Hematopoietic multipotent progenitor cell treated with erythropoietin and hydrocortisone succinate and interleukin-3 and kit ligand, for 8 days (in vitro differentiated cells): ENCODE measurements at places on chromosomes 5 and 9.

- DNase-seq, result no peak
Measured at GRCh38 chr9:116336133-116336862, 182.7 kb downstream of the PAPPA start.

GRCh38 chr5:31407921-31408693 lies 123.8 kb downstream of the DROSHA start:
- no peak for DNase-seq

DNA sequence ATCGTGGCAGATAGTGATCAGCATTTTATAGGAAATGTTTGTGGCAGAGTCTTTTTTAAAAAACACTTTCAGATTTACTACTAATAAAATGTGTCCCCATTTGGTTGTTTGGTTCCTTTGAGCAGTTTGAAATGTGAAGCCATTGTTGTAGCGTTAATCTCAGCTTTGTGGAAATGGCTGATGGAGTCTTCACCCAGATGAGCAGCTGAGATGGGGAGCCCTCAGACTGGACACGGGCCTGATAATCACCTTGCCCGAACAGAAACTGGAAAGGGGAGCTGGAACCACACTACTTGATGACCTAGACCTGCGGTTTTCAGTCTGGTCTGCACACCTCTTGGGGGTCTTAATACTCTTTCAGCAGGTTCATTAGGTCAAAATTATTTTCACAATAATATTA lies 20.6 kb upstream of the ANP32B start:
- DNase-seq, result no peak

DNA sequence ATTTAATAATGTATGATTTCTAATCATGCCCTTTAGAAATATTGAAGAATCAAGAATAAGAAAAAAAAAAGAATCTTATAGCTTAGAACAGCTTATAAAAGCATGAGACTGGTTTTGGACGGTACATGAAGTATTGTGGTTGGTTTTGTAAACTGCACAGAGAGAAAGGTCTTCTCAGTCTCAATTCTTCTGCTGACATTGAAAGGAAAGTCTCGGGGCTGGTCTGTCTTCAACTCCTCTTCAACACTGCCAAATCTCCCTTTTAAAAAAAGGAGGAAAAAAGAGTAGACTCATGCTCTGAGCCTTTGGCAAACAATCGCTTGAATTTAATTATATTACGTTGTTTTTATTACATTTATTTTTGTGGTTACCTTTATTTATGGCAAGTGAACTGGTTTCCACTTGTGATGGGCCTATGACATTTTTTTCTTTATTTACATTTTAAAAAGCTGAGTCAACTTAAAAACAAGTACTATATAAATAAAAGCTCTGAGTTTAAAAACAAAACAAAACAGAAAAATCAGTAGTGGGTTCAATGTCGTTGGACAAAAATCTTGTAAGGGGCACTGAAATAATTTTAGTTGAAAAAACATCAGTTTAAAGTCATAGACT lies 32.8 kb upstream of the EBF1 start:
- DNase-seq, result no peak

DNA sequence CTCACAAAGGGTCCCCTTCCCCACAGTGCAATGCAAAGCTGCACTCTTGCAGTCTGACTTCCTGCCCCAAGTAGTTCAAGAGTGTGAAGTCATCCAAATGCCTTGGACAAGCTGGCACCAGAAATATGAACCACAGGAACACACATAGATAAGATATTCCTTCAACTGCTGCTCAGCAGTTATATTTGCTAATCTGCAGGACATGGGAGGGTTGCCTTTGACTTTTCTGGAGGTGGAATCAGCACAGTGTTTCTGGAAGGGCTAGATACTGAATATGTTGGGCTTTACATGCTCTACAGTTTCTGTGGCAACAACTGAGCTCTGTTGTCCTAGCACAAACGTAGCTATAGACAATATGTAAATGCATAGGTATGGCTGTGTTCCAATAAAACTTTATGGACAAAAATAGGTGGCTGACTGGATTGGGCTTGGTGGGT lies 96.7 kb upstream of the PCA3 start:
- DNase-seq, result peak; percentile 96

- no peak for DNase-seq
Measured at GRCh38 chr5:75140277-75140676, 87.9 kb upstream of the GCNT4 start.

DNA sequence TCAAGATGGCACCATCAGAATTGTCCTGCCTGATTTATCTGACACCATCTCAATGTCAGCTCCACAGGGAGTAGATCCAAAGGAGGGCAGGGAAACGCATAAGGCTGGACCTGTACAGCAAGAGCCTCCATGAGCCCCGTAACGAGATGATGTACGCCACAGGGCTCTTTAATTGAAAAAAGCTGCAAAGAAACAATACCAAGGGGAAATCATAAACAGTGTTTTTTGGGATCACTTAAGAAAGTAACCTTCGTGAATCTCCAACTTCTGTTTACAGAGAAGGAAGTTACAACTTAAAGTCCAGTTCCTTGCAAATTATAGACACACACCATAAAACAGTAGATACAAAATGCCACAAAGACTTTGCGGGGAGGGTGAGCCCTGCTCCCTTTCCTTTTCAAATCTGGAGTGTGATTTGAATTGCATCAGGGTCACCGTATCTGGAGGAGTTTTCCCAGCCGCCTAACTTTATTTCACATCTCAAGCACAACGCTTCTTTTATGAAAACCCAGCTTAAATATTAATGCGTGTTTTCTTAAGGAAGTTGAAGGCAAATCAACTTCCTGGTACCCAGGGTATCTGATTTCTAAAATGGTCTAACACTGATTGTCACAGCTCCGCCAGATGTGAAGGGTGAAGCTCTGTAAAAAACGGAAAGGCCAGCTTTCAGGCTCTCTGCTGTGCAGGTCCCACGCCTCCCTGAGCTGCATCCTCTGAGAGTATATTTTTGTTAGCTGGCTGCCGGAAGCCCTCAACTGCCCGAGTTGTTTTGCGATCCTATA lies 88.9 kb downstream of the EBF1 start:
- DNase-seq, result no peak
